ENCODE measurements at places on chromosomes 4 and X.

DNA sequence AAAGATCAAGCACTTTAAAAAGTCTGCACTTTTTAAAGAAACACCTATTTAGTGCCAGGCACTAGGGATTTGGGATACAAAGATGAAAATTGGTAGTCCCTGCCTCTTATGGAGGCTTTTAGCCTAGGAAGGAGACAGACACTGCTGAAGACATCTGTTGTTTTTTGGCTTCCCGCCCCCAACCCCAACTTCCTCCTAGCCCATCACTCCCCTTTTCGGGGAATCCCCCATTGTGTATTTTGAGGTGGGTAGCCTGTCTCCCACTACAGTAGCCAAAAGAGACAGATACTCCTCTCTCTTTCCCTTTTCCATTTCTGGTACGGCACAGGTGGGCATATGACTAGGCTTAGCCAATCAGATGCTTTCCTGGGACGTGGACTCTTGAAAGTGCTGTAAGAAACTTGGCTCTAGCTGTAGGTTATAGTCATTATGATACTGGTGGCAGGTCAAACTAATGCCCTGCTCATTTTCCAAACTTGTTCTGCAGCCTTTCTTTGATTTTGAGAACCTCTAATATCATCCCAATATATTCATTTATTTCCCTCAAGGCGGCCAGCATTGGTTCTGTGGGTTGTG, 194.6 kb upstream of the RBPJ start:
- DNase-seq: no peak

- no peak for DNase-seq
Observed at GRCh38 chr4:183960962-183961541, 55.9 kb downstream of the STOX2 start.

- DNase-seq: no peak
Observed at GRCh38 chrX:134569306-134569705, 89.0 kb downstream of the PLAC1 start.

- DNase-seq: no peak
Observed at GRCh38 chr4:912548-913279, 19.4 kb downstream of the GAK start.

DNA sequence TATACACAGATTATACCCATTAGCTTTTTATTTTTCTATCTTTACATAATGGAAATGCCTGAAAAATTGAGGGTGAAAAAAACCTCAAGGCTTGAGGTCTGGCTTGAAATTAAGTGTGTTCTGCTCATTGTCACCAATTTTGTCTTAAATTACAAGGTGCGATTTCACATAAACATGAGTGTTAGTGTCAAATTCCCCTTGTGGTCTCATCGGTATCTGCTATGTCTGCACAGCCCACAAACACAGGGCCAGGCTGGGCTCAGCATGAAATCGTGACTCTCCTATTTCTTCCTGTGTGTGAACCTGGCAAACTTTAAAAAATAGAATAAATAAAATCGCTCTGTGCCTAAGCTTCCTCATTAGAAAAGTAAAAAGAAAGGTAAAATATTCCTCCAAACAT, 109.1 kb downstream of the CRLF2 start:
- no peak for DNase-seq

- peak; percentile 18 for DNase-seq
Observed at GRCh38 chrX:103607364-103608305, at the start of gene TCEAL3. Gene TCEAL3 (plus strand): TSS chrX:103607963. CDS start chrX:103609065, 1,102 bp downstream.

DNA sequence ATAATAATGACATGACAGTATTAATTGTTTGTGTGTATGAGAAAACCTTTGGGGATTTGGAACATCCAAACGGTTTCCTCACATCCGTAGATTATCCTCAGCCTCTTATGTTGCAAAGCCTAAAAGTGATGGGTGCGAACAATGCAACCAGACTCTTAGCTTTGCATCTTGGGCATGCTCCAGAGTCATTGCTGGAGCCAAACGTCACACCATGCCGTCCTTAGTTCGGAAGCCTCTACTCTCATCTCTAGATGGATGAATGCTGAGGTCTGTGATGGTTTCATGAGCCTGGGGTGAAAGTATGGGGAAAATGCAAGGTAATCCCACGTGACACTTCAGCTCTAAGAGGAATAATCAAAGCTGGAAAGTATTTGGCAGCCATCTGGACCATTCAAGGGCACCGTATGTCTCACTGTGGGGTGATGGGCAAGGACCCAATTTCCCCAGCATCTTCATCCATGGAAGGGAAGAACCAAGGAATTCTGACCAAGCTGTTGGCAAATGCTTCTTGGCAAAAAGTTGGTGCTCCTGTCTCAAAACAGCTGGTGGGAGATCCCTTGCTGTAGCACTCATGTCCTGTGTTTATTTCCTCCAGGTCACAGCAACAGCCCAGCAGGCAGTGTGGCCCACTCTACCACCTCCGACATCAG, 6.3 kb upstream of the RTL5 start:
- no peak for DNase-seq

DNA sequence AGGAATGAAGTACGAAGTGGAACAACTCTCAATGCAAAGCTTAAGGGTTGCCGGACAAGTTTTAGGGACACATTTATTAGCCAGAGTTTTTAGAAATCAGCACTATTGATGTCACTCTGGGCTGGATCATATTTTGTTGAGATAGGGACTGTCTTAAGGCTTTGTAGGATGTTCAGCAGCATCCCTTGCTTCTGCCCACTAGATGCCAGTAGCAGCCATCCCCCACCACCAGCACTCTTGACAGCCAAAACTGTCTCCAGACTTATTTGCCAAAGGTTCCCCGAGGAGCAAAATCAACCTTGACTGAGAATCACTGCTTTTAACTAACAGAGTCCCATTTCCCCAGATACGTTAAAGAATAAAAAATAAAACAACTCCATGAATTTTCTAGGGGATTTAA, 1497.3 kb downstream of the STIM2 start:
- no peak for DNase-seq
